Non-pigmented ciliary epithelial cell (primary cell): ENCODE measurements at places on chromosomes 3 and 15.
A peak's percentile ranks its signal among the peaks of the same experiment; 100 is the strongest.

- no peak for DNase-seq
These were observed 607.4 kb downstream of the FHIT start for GRCh38 chr3:60643831-60644230.

GRCh38 chr3:148648685-148649352, 48.9 kb upstream of the AGTR1 start:
- no peak for DNase-seq

GRCh38 chr3:52495777-52496602, 852 bp downstream of the STAB1 start:
- DNase-seq, result no peak

- DNase-seq, result no peak
These were observed 1.1 kb downstream of the PAK6 start for GRCh38 chr15:40239693-40240618.

DNA sequence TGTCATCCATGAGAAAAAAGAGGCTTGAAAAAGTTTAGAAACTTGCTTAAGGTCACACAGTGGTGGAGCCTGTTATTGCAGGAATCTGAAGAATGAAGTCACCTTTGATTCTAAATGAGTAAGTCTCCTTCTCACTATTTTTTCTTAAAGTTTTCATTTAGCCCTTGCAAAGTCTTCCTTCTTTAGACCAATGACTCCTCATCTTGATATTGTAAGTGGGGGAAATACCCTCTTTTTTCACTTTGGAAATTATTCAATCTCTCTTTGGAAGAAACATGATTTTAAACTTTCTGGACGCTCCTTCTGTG, 787 bp upstream of the SLMAP start:
- DNase-seq, result peak; percentile 30

GRCh38 chr3:114994554-114995341, 152.3 kb downstream of the ZBTB20 start:
- no peak for DNase-seq
